ENCODE measurements at places on chromosomes 12 and 14. TPM values are rescaled to one million over a fixed set of nuclear protein-coding genes. Genes with fewer than 3 reads are reported as not detected.

GRCh38 chr14:28361486-28361885 lies 405.1 kb upstream of the FOXG1 start:
- no peak for DNase-seq

- peak; percentile 41 for DNase-seq
Measured at GRCh38 chr14:85528080-85528896, 1.7 kb upstream of the FLRT2 start.

DNA sequence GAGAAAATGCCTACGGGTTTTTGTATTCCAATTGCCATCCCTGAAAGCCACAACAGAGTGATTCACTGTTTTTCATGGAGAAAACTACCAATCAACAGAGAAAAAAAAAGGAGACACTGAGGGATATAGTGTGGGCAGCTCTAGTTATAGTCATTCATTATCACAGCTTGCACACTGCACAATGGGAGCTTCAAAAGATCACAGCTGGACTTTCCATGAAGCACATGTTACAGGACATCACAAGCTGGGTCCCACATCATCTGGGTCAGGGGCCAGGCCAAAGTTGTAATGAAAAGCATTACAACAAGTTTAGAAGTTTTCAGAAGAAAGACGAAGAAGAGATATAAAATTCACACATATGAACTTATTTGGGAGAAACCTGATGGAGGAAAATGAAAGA lies 41.5 kb downstream of the RERG start:
- no peak for DNase-seq

DNA sequence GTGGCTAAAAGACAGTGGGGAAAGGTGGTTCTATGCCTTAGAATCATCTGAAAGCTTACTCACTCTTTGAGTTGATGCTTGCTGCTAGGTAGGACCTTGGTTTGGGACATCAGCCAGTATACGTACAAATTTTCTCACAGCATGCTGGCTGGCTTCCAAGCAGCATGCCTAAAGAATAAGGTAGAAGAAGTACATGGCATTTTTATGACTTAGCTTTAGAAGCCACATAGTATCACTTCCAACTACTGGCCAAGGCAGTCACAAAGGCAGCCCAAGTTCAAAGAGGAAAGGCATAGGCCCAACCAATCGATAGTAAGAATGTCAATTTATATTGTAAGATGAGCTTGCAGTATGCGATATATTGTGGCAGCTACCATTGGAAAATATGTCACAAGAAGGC lies 284.2 kb upstream of the CAND1 start:
- DNase-seq = no peak

DNA sequence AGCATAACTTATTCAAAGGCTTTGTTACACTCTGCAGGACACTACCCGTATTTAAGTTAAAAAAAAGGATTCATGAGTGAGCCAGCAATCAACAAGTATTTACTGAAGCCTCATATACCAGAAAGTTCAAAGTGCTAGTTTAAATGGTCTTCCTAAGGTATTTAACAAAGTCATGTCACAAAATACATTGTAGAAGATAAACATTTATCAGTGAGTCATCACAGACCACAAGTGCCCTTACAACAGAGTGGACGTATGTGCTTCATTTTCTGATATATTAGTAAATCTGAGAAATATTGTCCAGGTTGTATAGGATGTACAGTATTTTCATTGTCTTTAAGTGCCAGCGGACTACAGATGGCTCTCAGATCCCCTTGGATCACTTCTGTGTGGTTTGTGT lies 24.2 kb downstream of the FLRT2 start:
- peak; percentile 21 for DNase-seq

- DNase-seq = no peak
Measured at GRCh38 chr14:54816450-54816849, 86.2 kb downstream of the GCH1 start.

DNA sequence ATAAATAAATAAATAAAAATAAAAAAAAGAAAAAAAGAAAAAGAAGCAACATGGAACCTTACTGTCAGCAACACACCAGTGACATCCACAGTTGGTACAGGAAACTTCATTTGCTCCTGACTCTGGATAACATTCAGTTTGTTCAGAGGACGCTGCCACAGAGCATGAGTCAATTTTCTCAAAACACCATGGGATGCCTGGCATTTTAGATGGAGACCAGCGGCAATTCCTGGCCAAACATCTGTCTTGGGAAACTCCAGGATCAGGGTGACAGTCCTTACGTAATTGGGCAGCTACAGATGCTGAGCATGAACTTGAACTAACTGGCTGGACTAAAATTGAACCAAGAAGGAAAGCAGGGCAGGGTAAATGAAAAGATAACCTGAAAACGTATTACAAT lies 166.2 kb upstream of the CPNE8 start:
- no peak for DNase-seq

- DNase-seq = no peak
Measured at GRCh38 chr14:52873694-52874093, 77.2 kb downstream of the FERMT2 start.

GRCh38 chr12:74538491-74539258 lies 1.0 kb downstream of the ATXN7L3B start:
- no peak for DNase-seq

- DNase-seq = no peak
Measured at GRCh38 chr12:7499636-7500035, 3.9 kb downstream of the CD163 start.

GRCh38 chr14:23020143-23021128 lies 10.5 kb upstream of the C14orf93 start:
- DNase-seq = no peak

- no peak for DNase-seq
Measured at GRCh38 chr14:67917006-67917405, 97.4 kb downstream of the RAD51B start.

DNA sequence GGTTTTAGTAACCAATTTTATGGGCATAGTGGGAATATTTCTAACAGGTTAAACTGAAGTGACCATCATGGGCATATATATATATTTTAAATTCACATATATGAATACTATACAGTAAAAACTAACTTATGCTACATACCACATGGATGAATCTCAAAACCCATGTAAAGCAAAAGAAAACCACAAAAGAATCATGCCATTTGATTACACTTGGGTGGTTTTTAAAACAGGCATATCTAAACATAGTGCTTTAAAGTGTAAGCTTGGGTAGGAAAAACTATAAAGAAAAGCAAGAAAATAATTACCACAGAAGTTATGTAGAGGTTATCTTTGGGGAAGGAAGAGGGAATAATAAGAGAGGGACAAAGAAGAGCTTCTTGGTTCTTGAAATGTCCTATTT lies 326.1 kb downstream of the NAV3 start:
- DNase-seq = no peak

DNA sequence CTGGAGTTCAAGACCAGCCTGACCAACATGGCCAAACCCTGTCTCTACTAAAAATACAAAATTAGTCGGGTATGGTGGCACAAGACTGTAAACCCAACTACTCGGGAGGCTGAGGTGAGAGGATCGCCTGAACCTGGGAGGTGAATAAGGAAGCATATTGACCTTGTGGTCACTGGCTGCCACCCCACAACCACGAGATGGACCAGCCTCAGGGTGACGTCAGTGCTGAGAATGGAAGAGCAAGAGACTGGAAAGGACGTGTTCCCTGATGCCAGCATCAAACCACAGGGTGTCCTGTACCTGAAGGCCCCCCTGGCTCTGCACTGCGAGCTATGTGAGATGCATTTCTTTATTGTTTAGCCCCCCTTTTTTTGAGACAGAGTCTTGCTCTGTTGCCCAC lies 45.9 kb upstream of the BDKRB2 start:
- DNase-seq = no peak

- DNase-seq = no peak
Measured at GRCh38 chr12:49567302-49567610, 686 bp downstream of the MCRS1 start.

- no peak for DNase-seq
Measured at GRCh38 chr14:30242744-30243143, 315.1 kb upstream of the PRKD1 start.

- peak; percentile 59 for DNase-seq
Measured at GRCh38 chr12:88960213-88960878, 380.1 kb upstream of the KITLG start.

GRCh38 chr12:14262771-14263511 lies 102.5 kb upstream of the ATF7IP start:
- DNase-seq = no peak

DNA sequence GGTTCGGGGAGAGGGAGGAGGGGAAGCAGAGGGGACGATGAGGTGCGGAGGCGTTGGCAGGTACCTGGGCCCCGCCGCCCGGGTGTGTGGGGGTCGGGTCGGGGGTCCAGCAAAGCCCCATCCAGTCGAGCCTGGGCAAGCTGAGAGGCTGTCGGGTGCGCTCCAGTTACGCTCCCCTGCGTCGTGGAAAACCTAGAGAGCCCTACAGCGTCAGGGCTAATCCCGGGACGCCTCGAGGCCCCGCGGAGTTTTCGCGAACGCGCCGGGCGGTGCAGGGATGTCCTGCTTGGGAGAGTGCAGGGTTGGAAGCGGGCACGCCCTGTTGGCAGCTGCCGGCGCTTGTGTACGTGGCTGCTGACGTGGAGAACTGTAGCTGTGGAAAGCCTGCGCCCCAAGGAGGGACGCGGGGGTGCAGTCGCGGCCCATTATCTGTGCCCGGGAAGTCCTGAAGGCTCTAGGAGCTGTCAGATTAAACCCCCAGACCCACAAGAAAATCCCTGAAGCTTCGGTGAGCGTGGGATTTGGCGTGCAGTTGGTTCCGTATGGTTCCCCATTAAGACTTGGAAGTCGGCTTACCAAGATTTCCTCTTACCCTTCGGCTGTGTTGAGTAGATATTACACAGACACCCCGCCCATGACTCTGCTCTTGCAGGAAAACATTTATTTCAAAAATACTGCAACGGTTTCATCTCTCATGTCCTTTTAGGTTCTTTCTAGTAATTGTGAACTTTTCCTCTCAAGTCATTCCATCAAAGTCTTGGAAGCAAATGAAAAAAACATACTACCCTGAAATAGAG lies 11.3 kb upstream of the SLC38A2 start:
- DNase-seq = peak; percentile 67

DNA sequence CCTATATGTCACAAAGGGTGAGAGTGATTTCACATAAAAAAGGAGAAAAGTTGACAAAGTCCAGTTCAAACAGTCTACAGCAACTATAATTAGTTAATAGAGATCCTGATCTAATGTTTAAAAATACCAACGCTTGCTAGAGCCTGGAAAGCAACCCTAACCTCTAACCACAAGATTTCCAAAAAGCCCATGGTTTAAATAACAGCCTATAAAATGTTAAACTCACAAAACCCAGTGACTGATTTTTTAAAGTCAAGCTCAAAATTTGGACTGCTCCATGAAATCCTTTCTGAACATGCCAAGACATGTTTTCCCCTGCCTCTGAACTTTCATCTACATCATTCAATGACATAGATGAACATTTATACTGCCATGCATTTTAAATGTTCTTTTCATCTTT lies 81.6 kb downstream of the PLEKHG7 start:
- no peak for DNase-seq

- DNase-seq = no peak
Measured at GRCh38 chr12:109729371-109729781, 15.8 kb downstream of the FAM222A start.

DNA sequence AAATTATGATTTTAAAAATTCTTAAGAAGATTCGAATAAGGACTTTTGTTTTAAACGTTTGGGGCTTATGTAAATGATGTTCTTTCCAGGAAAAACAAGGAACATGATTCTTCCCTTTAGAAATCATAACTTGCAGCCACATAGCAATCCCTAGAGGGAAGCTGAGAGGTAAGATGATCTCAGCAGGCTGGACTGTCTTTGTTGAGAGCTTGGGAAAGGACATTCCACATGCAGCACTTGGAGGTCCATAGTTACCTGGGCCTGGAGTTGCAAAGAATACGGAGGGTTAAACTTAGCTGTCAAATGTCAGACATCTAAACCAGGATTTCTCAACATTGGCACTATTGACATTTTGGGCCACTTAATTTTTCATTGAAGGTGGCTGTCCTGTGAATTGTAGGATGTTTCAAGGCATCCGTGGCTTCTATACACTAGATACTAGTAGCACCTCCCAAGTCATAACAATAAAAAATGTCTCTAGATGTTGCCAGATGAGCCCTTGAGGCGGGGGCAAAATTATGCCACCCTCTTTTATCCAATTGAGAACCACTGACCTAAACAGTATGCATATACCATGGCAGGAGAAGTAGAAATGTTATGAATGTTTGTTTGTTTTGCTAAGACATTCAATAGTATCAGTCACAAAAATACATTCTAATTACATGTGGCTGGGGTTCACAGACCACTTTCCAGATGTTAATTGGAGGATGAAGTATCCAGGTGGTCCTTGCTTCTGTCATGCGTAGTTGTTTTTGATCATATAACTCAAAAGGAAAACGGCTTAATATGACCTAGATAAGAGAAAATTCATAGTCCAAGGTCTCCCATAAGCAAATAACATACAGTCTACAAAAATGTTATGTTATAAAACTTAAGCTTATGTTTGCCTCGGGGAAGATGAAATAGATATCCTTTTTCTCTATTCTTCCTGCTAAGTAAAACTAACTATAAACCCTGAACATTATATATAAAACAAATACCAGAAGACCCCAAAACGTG lies 30.5 kb downstream of the TTC6 start:
- DNase-seq = peak; percentile 74

- DNase-seq = no peak
Measured at GRCh38 chr12:108295641-108296040, 43.5 kb downstream of the CMKLR1 start.

GRCh38 chr14:70047598-70048312 lies 141.0 kb downstream of the SLC8A3 start:
- peak; percentile 94 for DNase-seq

- DNase-seq = no peak
Measured at GRCh38 chr12:2273288-2273687, 220.5 kb downstream of the CACNA1C start.

DNA sequence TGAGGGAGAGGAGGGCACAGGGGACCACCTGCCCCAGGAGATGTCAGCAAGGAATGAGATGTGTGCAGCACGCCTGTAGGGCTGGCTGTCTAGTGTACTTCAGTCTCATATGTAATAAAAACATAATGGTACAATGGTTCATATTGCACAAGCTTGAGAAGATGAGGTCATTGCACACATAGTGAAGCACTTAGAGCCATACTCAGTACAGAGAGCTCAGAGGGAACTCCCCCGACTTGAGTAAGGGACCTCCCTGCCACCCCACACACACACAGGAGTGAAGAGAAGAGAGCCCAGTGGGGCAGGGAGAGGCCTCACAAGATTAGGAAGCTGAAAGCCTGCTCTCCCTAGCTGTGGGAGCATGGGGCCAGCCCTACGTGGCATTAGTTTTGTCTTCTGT lies 61.5 kb downstream of the SLC6A12 start:
- DNase-seq = no peak

- DNase-seq = no peak
Measured at GRCh38 chr14:91750634-91751198, 18.8 kb upstream of the CATSPERB start.

SLCO1B1 gene
- total RNA-seq = not detected

STRN3 gene
- total RNA-seq = 135 TPM

GNB3 gene
- total RNA-seq = 0.17 TPM

RNU4-1 gene
- total RNA-seq = 623 TPM

DCD gene
- total RNA-seq = not detected

FSCB gene
- not detected for total RNA-seq

IL23A gene
- total RNA-seq = 0.35 TPM

CCDC177 gene
- total RNA-seq = not detected

RNASE7 gene
- total RNA-seq = not detected

GPR68 gene
- total RNA-seq = not detected

TTC9 gene
- total RNA-seq = 0.13 TPM

CD163L1 gene
- total RNA-seq = 6.8 TPM

HPD gene
- 138 TPM for total RNA-seq

C12orf54 gene
- not detected for total RNA-seq

Data from HepG2 (cell line).